ENCODE measurements at places on chromosomes 2 and 18. TPM values are rescaled to one million over a fixed set of nuclear protein-coding genes. Genes with fewer than 3 reads are reported as not detected.

DNA sequence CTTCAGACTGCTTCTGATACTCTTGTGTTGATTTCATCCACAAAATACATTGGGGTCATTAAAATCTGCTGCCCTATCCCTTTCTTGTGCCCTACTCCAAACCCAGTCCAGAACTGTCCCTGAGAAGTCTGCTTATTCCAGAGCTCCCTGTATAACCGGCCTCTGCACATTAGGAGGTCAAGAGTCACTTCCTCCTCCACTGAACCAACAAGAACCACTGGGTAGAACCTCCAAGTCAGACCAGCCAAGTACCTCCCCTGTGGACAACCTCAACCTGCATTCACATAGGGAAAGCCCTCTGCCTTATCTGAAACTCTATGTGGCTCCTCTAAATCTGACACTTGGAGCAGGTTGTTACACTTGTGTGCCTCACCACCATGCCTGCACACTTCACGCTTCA lies 22.1 kb downstream of the KDSR start:
- DNase-seq = no peak

DNA sequence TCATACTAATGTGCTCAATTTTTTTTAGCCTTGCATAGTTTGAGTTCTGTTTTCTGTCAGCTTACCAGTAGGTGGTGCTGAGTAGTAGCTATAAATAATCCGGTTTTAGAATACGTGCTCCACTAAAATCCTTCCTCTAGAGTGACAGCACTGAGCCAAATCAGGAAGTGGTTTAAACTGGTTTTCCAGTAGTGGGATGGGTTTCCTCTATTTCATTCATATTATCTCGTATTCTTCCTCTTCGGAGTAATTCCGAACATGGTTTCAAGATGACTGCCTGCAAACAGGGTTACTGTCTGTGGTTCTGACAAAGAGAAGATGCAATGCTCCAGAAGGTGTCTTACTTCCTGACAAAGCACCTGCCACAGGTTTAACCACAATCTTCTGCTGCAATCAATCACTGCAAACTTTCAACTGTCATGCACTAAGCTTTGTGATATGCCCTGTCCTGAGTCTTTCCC lies 496.9 kb upstream of the VRK2 start:
- peak; percentile 3 for DNase-seq

GRCh38 chr18:34342960-34343359 lies 118.2 kb upstream of the NOL4 start:
- DNase-seq = no peak

DNA sequence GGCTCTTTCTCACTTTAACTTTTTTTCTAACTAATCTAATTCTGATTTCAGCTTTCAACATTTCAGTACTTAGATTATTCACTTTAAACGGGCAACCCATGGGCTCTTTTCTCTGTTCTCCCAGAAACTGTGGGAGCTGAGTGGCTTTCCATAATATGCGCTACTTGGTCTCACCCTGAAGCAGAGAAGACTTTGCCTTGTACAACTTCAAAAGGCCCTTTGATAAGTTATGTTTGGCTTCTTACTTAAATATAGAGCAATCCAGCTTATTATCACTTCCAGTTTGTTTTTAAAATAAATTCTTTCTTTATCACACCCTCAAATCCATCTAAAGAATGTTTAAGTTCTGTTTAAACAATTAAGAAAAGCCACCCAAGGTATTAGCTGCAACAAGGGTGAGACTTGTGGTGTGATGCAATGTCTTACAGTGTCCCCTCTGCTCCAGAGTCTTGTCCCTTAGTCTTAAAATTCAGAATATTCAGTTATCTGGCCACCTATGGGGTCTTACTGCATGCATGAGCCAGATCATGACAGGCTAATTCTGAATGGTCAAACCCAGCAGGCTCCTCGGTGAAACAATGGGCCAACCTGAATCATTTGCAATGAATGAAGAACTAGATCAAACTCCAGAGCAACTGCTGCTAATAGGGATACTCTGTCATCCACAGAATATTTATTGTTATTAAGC lies 38.8 kb downstream of the GCG start:
- no peak for DNase-seq

Gene SPP2
- total RNA-seq = not detected

All from H7 (cell line).